IPS DF 19.7 (cell line): ENCODE measurements at places on chromosomes 12 and 14.

DNA sequence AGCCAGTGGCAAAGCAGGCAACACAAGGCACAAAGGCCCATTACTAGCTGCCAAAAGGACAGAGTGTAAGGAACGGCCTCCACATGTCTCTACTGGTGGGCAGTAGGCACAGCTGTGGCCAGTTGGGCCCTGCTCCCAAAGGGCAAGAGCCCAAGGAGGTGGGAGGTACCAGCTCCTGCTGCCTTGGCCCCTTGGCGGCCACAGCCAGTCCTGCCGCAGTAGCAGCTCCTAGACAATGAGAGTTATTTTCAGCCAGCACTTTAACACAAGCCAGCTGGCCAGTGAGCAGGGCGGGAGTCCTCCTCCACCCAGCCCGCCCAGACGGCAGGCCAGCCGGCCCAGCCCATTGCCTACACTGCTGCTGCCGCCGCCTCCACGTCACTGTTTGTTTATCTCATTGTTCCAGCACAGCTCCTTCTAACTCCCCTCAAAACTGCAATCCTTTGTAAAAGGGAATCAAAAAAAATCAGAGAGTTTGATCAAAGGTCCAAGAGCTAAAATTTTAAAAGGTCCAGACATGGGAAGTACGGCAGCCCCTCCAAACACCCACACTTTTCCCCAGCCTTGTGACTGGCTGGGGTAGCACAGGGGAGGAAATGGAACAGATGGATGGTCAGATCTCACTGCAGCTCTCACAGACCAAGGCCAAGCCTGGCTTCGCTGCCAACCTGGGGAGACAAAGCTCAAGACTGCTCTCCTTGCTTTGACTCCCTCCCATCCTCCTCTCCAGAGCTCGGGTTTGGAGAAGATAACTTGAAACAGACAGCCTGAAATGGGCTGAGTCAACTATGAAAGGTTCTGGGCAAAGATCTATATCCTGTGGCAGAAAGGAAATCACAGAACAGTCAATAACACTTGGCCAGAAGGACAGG lies 33.5 kb downstream of the FMNL3 start:
- DNase-seq = no peak

- no peak for DNase-seq
Observed at GRCh38 chr12:110763583-110763982, 20.9 kb upstream of the PPP1CC start.

GRCh38 chr12:6708960-6709394 lies 8.4 kb upstream of the PIANP start:
- no peak for DNase-seq

- peak; percentile 94 for DNase-seq
Observed at GRCh38 chr12:6323340-6323994, 13.0 kb downstream of the PLEKHG6 start.

GRCh38 chr14:76500480-76500879 lies 124.5 kb downstream of the ESRRB start:
- no peak for DNase-seq

- no peak for DNase-seq
Observed at GRCh38 chr12:77387214-77387613, 321.8 kb upstream of the E2F7 start.

GRCh38 chr12:4201333-4202100 lies 72.0 kb upstream of the CCND2 start:
- DNase-seq = no peak

GRCh38 chr14:64238049-64238448 lies 56.1 kb downstream of the ESR2 start:
- DNase-seq = no peak

- no peak for DNase-seq
Observed at GRCh38 chr14:71395151-71395604, 487.9 kb downstream of the PCNX1 start.

- DNase-seq = no peak
Observed at GRCh38 chr12:98332642-98333041, 182.7 kb upstream of the TMPO start.

- no peak for DNase-seq
Observed at GRCh38 chr12:2679816-2680675, 114.7 kb upstream of the FKBP4 start.

DNA sequence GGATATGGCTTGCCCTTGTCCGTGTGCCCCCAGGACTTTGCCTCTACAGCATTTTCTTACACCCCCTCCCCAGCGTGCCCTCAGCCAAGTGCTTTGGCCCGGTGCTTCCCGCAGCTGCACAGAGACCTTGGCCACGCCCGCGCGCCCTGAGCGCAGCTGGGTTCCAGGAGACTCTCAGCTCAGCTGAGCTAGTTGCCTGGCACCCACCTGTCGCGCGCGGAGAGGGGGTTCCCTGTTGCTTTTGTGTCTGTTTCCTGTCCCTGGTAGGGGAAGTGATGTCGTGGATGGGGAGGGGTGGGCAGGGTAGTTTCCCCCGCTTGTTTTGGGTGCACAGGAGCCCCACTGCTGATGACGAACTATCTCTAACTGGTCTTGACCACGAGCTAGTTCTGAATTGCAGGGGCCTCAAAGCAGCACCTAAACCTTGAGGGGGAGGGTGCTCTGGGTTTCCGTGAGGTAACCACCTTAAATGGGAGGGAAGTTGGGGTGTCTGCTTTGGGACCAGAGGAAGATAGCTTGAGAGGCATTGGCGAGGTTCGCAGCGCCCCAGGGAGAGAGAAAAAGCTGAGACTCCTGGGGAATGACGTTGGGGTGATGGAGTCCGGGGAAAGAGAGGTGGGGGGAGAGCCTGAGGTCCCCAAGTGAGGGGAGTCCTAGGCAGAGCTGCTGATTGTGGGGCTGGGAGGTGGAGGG lies 1.5 kb downstream of the DIO3 start:
- DNase-seq = no peak

GRCh38 chr14:30564868-30565248 lies 5.9 kb downstream of the G2E3 start:
- no peak for DNase-seq

GRCh38 chr14:75794615-75795038 lies 133.6 kb downstream of the TTLL5 start:
- no peak for DNase-seq

GRCh38 chr12:32301216-32301615 lies 98.1 kb upstream of the FGD4 start:
- DNase-seq = no peak

GRCh38 chr12:5254703-5255102 lies 177.2 kb upstream of the NTF3 start:
- DNase-seq = no peak

GRCh38 chr12:46266869-46267574 lies 1.8 kb downstream of the SLC38A1 start:
- DNase-seq = no peak

DNA sequence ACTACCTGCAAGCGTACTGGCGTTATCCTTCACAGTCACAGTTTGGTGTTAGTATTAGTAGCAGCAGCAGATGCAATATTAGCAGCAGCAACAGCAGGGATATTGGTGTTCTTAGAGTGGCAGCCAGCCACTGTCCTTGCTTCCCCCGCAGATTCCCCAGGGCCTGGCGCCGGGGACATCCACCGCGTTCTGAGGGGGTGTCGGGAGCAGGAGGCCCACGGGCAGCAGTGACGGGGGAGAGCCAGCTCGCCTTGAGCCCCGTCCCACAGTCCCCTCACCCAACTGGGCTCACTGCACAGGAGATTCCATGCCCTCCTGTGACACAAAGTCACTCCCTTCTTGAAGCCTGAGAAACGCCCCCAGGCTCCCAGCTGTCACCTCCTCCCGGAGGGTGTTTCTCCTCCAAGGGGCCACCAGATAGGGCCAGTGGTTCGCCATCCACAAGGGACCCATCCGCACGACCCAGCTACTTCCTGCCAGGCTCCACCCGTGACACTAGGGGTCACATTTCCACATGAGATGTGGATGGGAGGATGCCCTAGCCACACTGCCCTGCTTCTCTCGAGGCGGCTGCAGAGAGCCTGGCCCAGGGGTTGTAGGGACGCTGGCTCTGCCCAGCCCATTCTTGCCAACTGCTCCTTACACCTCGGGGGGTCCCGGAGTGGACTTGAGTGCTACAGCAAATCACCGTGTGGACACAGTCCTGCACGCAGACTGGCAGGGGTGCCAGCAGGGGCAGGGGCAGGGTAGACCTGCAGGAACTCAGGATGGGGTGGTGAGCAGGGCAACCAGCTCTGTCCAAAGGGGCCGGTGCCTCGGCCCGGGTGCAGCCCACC lies 123.1 kb downstream of the PIWIL1 start:
- no peak for DNase-seq
